Left lung (tissue), 14 donors: ENCODE measurements at places on chromosomes 2 and 18. TPM values are rescaled to one million over a fixed set of nuclear protein-coding genes. Genes with fewer than 3 reads are reported as not detected.

EN1 gene
- not detected for polyA plus RNA-seq

UGT1A7 gene
- polyA plus RNA-seq, result not detected

SERPINB2 gene
- polyA plus RNA-seq, result not detected

GRCh38 chr2:239331560-239331959 lies 69.3 kb downstream of the HDAC4 start:
- DNase-seq, result no peak

- DNase-seq, result no peak
These were observed 25.4 kb upstream of the NRP2 start for GRCh38 chr2:205656941-205657340.

DNA sequence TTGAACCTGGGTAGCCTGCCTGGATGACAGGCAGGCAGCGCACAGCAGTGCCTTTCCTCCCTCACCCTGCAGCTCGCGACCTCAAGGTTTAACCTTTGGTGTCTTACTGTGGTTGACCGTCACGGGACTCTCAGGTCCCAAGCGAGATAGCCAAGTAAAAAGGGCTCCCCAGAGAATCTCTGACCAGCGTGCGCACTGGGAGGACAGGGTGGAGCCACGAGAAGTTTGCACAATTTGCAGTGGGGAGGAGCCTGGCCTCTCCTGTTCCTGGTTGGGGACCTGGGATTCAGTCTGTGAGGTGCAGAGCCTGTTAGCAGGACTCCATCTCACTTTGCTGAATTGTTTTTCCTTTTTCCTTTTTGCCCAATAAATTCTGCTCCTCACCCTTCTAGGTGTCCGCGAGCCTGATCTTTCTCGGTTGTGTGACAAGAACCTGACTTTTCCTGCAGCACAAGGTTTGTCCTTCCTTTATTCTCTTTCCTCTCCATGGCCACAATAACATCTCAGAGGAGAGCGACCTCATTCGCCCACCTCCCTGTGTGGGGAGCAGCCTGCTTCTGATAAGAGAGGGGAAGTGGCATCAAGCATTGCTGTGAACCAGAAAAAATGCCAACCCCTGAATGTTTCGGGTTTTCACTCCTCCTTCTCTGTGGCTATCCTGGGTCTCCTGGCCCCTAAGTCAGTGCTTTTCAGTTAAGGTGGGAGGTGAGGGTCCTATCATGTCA lies 36.2 kb downstream of the POU3F3 start:
- DNase-seq, result no peak
